Renal cortex interstitium (tissue), 15 donors: ENCODE measurements at places on chromosomes 11 and 22. TPM values are rescaled to one million over a fixed set of nuclear protein-coding genes. Genes with fewer than 3 reads are reported as not detected.

GRCh38 chr11:1305063-1305495, 4.4 kb downstream of the TOLLIP start:
- DNase-seq, result no peak

The HTR3A gene
- polyA plus RNA-seq, result 0.07 TPM

DNA sequence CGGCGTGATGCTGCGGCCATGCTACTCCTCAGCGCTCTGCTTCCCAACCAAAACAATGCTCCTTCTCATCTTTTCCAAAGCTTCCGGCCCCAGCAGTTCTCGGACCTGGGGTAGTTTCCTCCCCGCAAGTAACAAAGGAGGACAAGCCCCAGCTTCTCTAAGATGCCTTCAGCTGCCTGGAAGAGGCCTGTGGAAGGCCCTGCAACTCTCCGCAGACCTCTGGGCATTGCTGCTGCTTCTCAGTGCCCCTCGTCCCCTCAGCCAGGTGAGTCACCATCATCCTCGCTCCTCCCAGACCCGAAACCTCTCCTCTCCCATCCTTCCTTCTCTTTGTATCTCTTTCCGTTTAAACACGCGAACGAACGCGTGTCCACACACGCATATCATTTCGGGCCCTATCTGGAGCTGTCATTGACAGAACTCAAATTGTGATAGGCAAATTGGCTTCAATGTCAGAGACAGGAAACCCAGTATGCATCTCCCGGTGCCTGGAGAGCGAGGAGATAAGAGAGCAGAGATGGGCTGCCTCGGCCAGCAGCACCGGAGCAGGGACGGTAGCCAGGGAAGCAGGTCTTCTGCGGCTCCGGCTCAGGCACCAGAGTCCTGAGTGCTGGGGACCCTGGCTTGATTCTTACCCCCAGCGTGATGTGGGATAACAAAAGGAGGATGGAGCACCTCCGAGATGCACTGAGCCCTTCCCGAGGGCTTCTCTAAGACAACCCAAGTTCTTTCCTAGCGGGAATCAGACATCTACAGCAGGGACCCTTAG, 22.0 kb upstream of the JAM3 start:
- no peak for DNase-seq

DNA sequence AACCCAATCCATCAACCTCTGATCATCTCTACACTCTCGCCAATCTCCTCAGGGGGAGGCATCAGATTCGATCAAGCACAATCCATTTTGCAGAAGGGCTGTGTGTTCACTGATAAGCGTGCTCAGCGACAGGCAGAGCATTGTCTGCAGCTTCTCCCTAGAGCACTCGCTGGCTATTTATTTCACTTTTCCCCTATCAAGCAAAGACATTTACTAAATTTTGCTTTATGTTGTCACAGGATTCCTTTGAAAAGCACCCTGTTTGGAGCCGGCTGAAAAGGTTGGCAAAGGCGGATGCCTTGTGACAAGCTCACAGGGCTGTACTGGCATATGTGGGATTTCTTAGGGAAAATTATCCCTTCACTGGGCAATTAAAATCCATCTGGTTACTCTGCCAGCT, 1381.5 kb upstream of the TENM4 start:
- no peak for DNase-seq

The MCHR1 gene
- 0.28 TPM for polyA plus RNA-seq

The PDGFB gene
- polyA plus RNA-seq, result 15.6 TPM

The TTC38 gene
- 52.8 TPM for polyA plus RNA-seq

DNA sequence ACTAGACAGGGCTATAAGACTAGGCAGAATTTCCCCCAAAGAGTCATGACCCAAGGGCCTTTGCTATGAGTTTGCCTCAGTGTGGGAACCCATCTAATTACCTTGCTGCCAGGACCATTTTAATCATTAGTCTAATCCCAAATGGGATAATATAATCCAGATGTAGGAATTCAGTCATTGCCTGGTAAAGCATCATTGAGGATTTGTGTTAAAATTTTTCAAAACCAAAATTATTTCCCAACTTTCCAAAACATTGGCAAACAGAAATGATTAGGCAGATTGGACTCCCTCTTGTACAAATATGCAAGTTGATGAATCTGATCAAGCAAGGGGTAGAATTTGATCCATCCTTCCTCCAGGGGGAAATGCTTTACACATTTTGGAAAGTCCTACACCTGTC, 16.2 kb upstream of the MMP13 start:
- DNase-seq, result no peak
